ENCODE measurements at places on chromosomes 6 and 20. TPM values are rescaled to one million over a fixed set of nuclear protein-coding genes. Genes with fewer than 3 reads are reported as not detected.

The SFT2D1 gene
- total RNA-seq, result 34.2 TPM

The HTR1E gene
- not detected for total RNA-seq

GRCh38 chr6:166905013-166905412 is 51.3 kb downstream of the RNASET2 start:
- DNase-seq, result no peak

- no peak for DNase-seq
These were observed 33.3 kb downstream of the ITCH start for GRCh38 chr20:34396408-34396807.

- DNase-seq, result no peak
These were observed 109.9 kb upstream of the MOCS1 start for GRCh38 chr6:40044196-40044595.

DNA sequence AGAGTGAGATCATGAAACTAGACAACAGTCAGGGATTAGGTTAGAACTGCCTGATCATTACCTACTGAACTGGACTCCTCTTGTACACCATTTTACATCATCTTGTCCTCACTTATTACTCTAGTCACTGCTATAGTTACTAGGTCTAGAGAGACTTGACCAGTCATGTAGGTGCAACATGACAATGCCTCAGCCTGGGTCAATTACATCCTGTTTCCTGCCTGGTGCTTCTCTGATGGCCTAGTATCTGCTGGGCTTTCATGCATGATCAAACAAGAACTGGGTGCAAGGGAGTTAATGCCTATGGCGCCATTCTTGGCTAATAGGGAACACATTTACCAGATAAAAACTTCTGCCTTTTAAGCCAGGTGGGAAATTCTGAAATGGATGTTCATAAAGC is 39.2 kb upstream of the MMS22L start:
- no peak for DNase-seq

- DNase-seq, result no peak
These were observed 121.2 kb downstream of the PTPRT start for GRCh38 chr20:43068482-43068881.

GRCh38 chr20:51218603-51219002 is 195.7 kb upstream of the KCNG1 start:
- DNase-seq, result no peak

GRCh38 chr6:133341607-133342158 is 100.5 kb downstream of the EYA4 start:
- peak; percentile 90 for DNase-seq

The PBX2 gene
- 35.0 TPM for total RNA-seq

- DNase-seq, result no peak
These were observed 62.0 kb upstream of the BMP5 start for GRCh38 chr6:55937261-55937947.

DNA sequence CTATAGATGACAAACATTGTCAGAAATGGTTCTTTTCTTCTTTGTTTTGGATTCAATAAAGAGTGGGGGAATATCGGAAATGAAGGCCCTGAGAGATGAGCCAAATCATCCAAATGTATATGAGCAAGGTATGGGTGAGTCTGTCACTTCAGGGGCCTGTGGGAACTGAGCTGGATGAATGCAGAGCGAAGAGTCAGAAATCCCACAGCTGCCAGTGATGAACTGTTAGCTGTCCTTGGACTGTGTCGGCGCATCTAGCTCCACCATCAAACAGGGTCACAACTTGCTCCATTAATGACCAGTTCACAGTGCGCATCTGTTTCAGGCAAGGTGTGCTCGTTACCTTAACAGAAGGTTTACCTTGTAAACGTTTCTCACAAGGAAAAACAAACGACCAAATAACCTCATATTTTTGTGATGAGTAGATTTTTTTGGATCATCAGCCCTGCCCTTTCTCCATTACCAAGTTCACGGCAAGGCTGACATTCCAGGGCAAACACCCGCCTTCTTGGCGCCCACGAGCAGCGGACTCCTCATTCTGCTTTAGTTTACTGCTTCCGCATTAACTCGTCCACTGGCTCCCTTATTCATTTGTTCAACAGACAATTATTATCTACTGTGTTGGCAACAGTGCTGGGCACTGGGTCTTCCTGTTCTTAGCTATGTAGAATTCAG is 15.0 kb upstream of the CCN6 start:
- DNase-seq, result no peak

DNA sequence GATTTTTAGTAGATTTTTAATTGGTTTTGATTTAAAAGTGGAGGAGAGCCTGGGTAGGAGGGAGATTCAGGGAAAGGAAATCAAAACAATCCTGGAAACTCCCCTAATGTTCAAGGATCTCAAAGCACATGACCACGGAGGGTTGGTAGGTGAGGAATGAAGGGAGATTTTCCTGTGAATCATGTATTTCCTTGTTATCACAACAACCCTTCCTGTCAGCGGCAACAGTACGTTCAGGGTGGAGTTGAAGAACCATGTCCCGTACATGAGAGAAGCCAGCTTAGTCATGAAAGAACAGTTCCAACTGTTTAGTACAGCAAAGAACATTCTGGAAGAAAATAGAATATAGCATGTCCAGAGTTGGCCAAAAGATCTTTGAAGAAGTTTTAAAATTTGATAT is 79.4 kb upstream of the SCAF8 start:
- DNase-seq, result peak; percentile 58

GRCh38 chr6:118663993-118664985 is 12.9 kb upstream of the CEP85L start:
- no peak for DNase-seq

GRCh38 chr6:57086843-57087242 is 3.1 kb upstream of the ZNF451 start:
- no peak for DNase-seq

The GJA10 gene
- total RNA-seq, result not detected

- DNase-seq, result no peak
These were observed 274.2 kb downstream of the NRN1 start for GRCh38 chr6:5732496-5732895.

The LPA gene
- not detected for total RNA-seq

Data from fibroblast of lung (primary cell).